ENCODE measurements at places on chromosomes 5 and 9.

DNA sequence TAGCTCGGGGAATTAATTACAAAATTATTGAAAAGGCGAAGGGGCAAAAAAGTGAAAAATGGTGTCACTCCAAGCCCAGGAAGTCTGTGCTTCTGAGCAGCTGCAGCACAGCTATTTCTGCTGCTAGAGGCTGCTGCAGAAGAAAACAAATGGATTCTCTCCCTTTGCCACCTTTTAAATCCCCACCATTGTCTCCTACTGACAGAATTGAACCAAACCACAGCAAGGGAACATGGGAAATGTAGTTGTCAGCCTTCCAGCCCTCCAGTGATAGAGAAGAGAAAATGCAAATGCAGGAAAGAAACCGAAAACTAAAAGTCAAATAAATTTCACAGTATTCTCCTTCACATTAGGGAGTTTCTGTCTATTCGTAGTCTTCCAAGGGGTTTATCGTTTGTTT, 33.4 kb upstream of the CDC42SE2 start:
- DNase-seq = no peak

- no peak for DNase-seq
Measured at GRCh38 chr5:90437663-90438062, 28.1 kb upstream of the CETN3 start.

- DNase-seq = no peak
Measured at GRCh38 chr9:93288341-93288740, 104.4 kb downstream of the WNK2 start.

- DNase-seq = no peak
Measured at GRCh38 chr5:81363093-81363871, 30.7 kb downstream of the ACOT12 start.

DNA sequence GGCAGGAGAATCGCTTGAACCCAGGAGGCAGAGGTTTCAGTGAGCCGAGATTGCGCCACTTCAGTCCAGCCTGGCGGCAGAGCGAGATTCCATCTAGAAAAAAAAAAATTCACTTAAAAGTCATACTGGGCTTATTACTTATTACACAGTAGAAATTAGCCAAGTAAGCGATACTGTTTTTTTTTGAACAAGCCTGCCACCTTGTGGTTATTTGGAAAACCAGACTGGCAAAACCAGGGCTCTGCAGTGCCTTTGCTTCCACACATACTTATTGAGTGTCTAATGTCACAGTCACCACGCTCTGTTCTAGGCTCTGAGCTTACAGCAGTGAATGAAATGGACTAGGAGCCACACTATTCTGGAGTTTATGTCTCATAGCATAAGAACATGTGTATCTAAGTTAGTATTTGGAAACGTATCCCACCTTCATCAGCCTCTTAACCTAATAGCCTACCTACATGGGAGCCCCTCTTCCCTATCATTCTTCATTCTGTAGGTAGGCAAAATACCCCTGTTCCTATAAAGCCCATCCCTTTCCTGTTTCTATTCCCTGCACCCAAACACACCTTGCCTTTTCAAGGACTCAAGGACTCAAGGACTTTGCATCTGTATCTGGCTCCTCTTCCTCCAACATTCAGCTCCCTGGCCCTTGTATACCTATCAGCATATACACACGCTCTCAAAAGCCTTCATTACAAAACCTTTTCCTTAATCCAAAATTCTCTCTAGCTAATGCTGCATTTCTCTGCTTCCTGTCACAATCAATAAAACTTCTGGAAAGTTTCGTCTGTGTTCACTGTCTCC, 13.9 kb upstream of the BASP1 start:
- no peak for DNase-seq

- no peak for DNase-seq
Measured at GRCh38 chr5:143347046-143347445, 56.4 kb downstream of the NR3C1 start.

- DNase-seq = no peak
Measured at GRCh38 chr9:130039528-130040147, 3.4 kb downstream of the FNBP1 start.

DNA sequence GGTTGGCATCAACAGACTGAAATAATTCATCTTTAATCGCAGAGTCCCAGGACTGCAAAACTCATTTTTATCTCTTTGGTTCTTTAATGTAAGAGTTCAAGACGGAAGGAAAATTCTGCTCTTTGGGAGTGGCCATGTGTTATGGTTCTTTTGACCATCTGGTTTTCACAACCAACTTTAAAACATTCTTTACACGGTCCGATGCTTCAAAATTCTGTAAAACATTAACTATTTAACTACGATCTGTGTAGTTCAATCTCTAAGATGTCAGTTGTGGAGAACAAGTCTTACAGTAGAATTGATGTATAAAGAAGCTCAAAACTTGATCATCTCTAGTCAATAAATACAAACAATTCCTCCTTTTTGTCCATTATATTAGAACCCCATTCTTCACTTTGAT, 83.0 kb downstream of the CMYA5 start:
- no peak for DNase-seq

- peak; percentile 58 for DNase-seq
Measured at GRCh38 chr5:157271740-157272271, 5.9 kb downstream of the CYFIP2 start.

- no peak for DNase-seq
Measured at GRCh38 chr9:123472862-123473614, 117.0 kb downstream of the CRB2 start.

DNA sequence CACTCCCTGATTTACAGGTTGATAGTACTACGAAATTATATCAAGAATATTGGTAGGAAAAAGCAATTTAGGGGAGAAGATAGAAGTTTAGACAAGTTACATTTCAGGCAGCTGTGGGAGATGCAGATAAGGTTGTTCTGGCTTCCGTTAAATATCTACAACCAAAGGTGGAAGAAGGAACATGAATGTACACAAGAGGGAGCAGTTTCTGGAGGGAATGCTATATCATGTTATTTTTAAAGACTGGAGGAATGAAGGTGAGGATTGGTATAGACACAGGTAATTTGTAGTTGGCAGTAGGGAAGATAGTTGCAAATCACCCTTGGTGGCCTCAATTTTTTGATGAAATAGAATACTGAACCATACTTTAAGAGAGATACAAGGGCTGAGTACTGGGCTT, 187.3 kb upstream of the NMUR2 start:
- no peak for DNase-seq

DNA sequence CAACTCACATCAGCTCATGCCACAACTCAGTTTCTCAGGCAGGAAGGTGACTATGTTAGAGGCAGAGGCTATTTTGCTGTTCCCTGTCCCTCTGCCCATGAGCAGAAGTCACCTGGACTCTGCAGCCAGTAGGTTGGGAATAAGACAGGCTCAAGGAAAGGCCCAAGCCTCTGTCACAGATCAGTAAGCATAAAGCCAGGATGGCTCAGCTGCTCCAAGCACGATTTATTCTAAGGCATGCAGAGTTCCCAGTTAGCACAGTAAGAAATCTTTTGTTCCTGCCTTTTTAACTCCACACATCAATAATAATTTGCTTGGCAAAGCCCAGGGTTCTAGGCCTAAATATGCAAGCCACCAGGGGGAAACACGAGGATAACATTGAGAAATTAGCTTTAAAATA, 249.0 kb upstream of the ADRA1B start:
- DNase-seq = no peak

GRCh38 chr9:136648751-136649150, 14.0 kb upstream of the EGFL7 start:
- DNase-seq = no peak

All from stimulated activated CD4-positive, alpha-beta T cell treated with anti-CD3 and anti-CD28 coated beads, Interleukin-1b, Interleukin-23, amount 100 ng/mL, for 1 hour (primary cell).